ENCODE measurements at places on chromosomes 1 and 21.

DNA sequence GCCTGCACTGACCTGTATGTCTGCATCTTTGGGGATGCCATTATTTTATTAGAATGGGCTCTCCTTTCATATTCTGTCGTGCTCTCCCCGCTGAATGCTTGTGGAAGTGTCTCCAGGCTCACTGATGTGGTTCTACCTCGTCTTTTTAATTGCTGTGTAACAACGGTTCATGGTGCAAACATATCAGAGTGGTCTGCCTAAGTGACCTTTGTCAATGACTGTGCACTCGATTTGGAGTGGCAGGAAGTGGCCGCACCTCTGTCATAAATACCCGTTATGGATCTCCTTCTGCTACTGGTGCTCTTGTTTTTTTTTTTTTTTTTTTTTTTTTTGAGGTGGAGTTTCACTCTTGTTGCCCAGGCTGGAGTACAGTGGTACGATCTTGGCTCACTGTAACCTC lies 38.3 kb downstream of the SPSB1 start:
- no peak for DNase-seq

DNA sequence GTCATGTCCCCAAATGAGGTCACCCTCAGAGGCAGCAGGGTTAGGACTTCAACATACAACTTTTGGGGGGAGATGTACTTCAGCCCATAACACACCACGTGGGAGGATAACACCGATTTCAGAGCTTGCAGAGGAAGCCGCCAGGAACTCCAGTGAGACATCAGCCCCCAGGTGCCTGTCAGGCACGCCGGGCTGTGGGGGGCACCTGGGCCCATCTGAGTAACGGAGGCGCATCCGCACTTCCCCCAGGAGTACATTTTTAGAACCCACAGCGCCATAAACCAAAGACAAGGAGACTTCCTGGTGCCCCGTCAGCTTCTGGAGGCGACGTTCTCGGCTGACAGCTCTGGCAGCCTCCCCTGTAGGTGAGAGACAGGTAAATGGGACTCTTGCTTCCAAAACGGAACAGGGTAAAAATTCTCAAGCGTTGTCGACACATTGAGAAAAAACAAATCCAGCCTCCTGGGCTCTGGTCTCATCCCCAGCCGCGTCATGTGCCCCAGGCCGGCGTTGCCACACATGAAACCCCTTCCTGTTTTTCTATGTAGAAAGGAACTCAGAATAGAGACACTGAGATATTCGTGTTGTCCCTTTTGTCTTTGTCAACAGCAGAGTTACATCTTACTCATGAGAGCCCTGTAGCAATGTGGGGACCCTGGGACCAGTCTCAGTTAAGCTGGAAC lies 93.3 kb downstream of the PDE9A start:
- DNase-seq = no peak

DNA sequence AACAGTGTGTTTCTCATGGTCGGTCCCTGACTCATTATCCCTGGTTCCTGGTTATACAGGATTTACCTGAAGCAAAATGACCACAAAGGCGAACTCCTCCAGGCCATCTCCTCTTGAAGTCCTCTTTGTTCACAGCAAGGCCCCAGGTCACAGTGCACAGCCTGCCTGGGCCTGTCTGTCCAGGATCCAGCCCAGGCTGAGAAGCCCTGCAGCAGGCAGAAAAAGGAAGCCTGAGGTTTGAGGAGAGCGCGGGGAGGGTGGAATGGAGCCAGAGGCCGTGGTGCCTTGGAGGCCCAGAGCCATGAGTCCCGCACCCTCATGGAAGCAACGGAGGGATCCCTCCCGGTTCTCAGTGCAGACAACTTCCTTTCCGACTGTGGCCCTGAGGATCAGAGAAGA lies 136.8 kb upstream of the IRF2BP2 start:
- DNase-seq = no peak

DNA sequence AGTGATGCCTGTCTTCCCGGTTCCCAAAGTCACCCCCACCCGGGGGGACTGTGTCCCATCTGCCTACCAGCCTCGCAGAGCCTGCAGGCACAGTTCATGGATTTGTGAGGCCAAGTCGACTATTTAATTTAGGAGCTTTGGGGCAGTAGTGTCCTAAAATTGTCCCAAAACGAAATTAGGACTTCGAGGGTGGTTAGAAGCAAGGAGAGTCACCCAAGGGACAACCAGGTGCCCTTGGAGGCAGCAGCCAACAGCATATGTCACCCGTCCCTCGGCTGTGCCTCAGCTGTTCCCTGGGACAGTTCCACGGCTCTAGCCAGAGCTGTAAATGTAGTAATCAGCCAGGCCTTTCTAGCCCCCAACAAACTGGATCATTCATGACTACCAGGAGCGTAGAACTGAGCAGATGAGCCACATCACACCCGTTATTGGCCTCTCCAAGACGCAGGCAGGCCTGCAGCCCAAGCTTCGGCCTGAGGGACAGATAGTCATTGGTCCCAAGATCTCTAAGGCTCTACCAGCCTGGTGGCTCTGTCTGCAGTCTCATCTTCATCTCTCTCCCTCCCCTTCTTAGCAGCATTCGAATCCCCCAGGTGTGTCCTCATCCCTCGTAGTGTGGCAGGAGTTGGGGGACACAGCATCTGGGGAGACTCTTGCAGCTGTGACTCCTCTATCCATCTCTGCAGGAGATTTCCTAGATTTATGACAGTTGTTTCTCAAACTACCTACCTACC lies 2.9 kb downstream of the PAX7 start:
- DNase-seq = peak; percentile 64

DNA sequence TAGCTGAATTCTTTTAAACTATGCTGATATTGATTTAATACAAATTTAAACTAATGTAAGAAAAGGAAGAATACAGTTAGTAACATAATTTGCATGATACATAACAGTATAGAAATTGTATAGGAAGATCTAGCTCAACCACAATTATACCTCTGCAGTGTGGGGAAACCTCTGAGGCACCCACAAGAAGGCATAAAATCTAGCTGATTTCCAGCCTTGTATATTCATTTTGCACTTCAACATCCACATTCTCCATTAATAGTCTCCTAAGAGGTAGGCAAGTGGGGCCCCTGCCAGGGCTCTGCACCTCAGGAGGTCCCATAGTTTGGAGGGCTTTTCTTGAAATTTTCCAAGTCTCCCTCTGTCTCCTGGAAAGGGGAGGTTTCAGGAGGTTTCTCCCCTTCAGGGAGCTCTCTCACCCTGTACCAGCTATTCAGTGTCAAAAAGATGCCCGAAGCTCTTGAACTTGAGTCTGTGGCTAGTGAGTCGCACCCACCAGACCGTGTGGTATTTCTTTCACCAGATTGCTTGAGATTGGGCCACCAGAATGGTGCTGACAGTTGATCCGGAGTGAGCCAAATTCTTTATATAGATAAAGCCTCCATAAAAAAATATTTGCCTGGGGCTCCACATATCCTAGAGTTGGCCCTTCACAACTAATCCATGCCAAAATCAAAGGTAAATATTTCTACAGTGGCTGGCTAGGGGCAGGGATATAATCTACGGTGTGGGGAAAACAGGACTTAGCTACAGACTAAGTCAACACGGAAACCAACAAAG lies 108.2 kb downstream of the TIAM1 start:
- DNase-seq = no peak

GRCh38 chr1:152957561-152957960 lies 10.6 kb downstream of the SPRR5 start:
- DNase-seq = no peak
